Activated CD4-positive, alpha-beta T cell treated with anti-CD3 and anti-CD28 coated beads, Interleukin-2, amount 50 U/mL, for 16 hours (primary cell): ENCODE measurements at places on chromosomes 13 and 19.

DNA sequence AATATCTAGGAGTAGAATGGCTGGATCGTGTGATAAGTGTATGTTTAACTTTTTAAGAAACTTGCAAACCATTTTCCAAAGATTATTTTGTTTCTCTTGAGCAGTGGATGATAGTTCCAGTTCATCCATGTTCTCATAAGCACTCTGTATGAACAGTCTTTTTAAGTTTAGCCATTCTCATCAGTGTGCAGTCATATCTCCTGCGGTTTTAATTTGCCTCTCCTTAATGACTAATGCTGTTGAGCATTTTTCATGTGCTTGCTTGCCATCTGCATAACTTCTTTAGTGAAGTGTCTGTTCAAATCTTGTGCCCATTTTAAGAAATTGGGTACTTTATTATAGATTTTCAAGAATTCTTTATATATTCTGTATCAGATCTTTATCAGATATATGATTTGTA, 58.6 kb downstream of the WASF3 start:
- no peak for DNase-seq

DNA sequence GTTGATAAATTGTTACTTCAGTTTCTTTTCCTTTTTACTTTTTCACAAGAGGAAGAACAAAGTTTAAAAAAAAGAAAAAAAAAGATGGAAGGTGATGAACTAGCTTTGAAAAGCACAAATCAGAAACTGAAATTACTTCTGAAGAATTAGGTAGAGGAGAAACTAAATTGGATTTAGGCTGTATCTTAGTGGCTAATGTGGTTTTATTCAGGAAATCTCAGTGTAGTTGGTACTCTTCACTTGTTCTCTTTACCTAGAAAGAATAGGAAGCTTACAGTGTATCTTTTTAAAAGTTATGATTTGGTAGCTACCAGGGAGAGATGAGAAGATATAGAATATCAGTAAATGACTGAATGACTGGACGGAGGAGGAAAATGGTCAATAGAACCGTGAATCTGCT, 247.7 kb downstream of the GGACT start:
- DNase-seq = no peak

GRCh38 chr13:51764184-51765141, 39.5 kb downstream of the DHRS12 start:
- DNase-seq = peak; percentile 72

DNA sequence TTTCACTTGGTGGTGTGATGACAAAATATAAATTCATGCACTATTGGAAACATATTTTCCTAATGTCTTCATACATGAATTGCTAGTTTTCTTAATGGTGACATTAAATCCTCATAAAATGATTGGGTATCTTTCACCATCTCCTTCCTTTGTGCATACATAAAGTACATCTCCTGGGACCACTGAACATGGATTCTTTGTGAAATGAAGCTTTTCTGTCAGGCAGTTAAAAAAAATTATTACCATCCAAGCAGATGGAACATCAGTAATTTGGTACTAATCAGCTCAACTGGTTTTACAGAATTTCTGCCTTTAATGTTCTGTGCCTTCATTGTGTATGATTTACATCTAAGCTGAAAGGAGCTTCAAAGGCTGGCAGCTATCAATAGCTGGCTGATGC, 891.7 kb upstream of the SLC10A2 start:
- no peak for DNase-seq

DNA sequence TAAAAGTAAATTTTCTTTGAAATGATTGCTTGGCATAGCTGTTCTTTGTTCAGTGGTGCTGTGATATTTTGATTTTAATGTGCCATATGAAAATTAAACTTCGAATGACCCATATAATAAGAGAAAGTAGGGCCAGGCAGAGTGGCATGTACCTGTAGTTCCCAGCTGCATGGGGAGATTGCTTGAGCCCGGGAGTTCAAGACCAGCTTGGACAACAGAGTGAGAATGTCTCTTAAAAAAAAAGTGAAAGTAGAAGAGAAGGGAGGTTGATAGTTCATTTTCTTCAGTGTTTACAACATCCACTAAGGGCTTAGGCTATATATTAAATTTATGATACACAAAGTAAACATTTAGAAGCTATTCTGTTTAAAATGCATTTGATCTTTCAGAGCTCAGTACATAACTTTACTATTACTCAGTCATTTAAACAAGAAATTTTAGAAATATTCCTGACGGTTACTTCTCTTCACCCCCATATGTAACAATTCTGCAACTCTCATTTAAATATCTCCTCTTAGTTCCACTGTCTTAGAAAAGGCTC, 17.2 kb upstream of the RFC3 start:
- DNase-seq = no peak
